ENCODE measurements at places on chromosomes 4 and X.

DNA sequence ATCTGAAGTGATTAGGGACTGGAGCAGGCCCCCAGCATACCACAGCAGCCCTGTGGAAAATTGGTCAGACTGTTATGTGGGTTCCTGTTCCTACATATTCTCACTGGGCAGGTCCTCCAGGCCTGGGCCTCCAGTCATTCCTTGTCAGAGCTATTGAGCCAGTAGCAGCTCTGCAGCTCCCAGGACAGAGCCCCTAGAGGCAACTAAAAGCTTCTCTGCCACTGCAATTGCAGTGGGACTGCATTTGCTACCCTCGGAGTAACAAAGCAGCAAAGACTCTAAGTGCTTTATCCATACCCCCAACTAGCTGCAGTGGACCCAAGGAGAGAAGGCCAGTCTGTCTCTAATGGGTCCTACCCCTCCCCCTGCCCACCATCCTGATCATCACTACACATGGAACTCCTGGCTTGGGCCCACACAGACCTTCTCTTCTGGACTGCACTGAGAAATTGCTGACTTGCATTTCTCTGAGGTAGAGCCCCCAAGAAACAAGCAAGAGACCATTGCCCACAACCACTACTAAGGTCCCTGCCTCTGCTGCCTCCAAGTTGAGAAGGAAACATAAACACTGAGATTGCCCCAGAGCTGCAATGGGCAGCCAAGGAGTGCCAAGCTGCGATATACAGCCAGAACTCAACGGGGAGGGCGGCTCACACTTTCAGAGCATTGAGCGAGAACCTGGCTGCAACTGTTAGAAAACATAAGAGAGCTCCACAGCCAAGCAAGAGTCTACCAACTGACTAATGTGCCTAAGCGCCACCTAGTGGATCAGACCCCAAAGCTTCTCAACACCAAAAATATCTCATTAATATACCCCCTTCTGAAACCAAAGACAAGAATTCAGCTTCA is 738.7 kb upstream of the NDST4 start:
- peak; percentile 82 for DNase-seq

DNA sequence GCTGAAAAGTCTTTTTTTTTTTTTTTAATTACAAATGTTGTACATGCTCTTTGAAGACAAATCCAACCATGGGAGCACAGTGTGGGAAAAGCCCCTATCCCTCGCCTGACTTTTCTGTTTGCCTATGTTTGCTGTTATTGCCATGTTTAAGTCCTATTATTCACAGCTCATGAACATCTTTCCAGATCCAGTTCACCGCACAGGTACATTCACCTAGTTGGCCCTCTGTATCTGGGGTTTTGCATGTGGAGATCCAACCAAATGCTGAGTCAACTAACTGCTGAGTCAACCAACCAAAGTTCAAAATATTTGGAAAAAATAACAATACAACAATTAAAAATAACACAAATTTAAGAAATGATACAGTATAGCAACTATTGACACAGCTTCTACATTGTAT is 100.1 kb upstream of the CLNK start:
- DNase-seq: no peak

GRCh38 chr4:92968996-92969395 is 665.2 kb downstream of the GRID2 start:
- DNase-seq: no peak

GRCh38 chrX:100408713-100409609 is 1.1 kb downstream of the PCDH19 start:
- no peak for DNase-seq

- peak; percentile 69 for DNase-seq
Observed at GRCh38 chr4:15479089-15479912, 9.6 kb downstream of the CC2D2A start.

- DNase-seq: no peak
Observed at GRCh38 chr4:139522457-139522856, 33.6 kb downstream of the SETD7 start.

GRCh38 chr4:80183250-80184052 is 13.9 kb upstream of the PRDM8 start:
- no peak for DNase-seq

GRCh38 chr4:80173401-80173800 is 23.9 kb upstream of the PRDM8 start:
- no peak for DNase-seq

GRCh38 chr4:77699731-77700210 is 94.2 kb downstream of the CXCL13 start:
- DNase-seq: peak; percentile 13

DNA sequence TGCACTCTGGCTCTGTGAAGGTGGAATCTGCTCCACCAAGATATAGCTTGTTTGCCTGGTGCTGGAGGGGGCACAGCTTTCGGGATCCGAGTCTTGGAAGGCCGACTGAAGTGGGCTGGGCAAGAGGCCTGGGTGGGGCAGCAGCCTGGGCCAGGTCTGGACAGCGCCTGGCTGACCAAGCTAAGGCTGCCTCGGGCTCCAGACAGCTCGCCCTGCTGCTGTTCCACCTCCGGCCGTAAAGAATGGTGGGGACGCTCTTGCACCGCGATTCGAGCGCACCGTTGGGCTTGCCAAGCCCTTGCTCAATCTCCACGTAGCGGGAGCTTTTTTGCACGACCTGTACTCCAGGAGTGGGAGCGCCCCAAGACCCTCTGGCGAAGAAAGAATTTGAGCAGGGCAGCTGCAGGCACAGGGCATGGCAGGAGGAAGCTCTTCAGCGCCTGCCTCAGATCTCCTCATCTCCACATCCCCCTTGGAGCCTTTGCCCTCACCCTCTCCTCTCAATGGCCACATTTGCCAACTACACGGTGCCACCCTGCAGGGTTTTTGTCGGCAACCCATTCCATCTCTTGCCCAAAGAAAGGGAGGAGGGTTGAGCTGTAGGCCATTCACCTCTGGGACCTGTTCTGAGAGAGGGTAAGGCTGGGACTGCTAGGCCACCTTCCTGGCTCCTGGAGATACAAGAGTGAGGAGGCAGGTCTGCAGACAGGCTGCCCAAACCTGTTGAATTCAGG is 18.9 kb downstream of the CNGA2 start:
- DNase-seq: peak; percentile 45

DNA sequence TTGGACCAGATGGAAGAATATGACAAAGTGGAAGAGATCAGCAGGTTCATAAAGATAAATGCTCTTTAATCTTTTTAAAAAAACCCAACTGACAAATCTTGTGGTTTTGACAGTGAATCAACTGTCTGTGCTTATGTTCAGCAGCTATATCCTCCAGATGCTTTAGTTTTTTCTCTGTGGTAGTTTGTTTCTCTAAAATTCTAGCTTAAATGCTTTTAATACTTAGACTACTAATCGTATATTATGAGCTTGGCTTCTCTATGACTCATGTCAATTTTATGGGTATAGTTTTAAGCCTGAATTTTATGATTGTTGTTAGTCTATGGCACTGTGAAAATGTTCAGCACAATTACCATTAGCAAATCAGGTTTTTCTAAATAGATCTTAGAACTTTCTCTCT is 12.9 kb downstream of the HHIP start:
- DNase-seq: peak; percentile 56

- DNase-seq: no peak
Observed at GRCh38 chrX:130887376-130887775, 15.6 kb downstream of the ENOX2 start.

- peak; percentile 45 for DNase-seq
Observed at GRCh38 chrX:10722851-10723250, 102.5 kb upstream of the MID1 start.

- DNase-seq: no peak
Observed at GRCh38 chr4:74410272-74410671, 34.7 kb upstream of the AREG start.

DNA sequence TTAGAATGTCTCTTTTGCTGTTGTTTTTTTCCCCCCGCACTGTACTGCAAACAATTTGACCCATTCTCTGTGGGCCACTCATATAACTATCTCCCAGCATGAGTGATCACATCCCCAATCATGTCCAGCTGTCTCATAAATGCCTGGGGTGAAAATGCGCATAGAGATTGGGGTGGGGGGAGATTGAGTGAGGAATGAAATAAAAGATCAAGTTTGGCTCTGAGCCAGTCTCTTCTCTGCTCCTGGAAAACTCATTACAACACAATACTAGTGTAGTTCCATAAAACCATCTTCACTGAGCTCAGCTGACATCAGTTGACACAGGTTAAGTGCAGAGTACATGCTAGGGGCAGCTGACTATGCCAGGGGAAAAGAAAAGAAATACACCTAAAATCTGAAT is 96.9 kb downstream of the EGF start:
- DNase-seq: no peak

DNA sequence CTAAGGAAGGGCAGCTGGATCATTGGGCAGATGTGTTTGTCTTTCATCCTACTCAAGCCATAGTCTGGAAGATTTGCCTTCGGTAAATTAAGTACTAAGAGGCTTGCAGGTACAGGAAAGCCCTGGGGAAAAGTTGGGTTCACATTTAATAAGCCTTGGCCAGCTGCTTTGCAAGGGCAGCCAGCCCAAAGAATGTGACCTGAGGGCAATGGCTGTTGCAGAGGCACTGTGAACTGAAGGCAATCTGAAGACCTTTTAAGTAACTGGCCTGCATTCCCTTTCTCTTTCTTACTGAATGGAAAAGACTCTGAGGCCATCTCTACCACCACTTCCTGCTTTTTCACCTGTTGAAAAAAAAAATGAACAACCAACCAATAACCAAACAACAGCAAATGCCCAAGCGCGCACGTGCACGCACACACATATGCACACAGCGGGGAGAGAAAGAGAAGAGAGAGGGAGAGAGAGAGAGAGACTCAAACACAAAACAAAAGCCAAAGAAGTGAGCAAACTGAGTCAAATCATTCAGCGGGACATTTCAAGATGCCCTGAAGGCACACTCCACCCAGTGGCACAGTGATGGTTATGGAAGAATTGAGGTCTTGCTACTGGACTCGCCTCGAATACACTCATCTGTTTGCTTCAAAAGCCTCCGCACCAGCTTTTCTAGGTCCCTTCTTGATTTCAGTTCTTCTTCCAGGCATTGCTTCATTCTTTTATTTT is 19.6 kb downstream of the CD40LG start:
- DNase-seq: no peak

GRCh38 chr4:89379511-89380044 is 72.0 kb upstream of the GPRIN3 start:
- no peak for DNase-seq

GRCh38 chr4:61543976-61544375 is 343.9 kb downstream of the ADGRL3 start:
- DNase-seq: no peak

- DNase-seq: no peak
Observed at GRCh38 chrX:150316564-150316963, 46.6 kb upstream of the MAMLD1 start.

DNA sequence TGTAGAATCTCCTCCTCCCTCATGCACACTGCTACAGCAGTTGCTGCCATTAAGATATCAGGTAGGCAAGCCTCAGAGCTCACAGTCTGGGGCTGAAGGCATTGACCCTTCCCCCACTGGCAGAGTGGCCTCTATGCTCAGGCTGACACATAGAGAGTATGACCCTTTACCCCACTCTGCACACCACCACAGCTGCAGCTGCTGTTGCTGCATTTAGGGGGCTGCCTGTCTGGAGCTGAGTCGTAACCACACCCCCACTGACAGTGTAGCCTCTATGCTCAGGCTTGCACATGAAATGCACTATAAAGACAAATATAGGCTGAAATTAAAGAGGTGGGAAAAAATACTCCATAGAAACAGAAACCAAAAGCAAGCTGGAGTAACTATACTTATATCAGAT is 289.3 kb upstream of the PABPC4L start:
- no peak for DNase-seq

Measured in hematopoietic multipotent progenitor cell treated with erythropoietin and hydrocortisone succinate and interleukin-3 and kit ligand, for 6 days (in vitro differentiated cells).